ENCODE measurements at places on chromosomes 13 and 19.
A peak's percentile ranks its signal among the peaks of the same experiment; 100 is the strongest.

GRCh38 chr19:33235269-33235995 lies 9.8 kb upstream of the SLC7A10 start:
- peak; percentile 87 for DNase-seq

DNA sequence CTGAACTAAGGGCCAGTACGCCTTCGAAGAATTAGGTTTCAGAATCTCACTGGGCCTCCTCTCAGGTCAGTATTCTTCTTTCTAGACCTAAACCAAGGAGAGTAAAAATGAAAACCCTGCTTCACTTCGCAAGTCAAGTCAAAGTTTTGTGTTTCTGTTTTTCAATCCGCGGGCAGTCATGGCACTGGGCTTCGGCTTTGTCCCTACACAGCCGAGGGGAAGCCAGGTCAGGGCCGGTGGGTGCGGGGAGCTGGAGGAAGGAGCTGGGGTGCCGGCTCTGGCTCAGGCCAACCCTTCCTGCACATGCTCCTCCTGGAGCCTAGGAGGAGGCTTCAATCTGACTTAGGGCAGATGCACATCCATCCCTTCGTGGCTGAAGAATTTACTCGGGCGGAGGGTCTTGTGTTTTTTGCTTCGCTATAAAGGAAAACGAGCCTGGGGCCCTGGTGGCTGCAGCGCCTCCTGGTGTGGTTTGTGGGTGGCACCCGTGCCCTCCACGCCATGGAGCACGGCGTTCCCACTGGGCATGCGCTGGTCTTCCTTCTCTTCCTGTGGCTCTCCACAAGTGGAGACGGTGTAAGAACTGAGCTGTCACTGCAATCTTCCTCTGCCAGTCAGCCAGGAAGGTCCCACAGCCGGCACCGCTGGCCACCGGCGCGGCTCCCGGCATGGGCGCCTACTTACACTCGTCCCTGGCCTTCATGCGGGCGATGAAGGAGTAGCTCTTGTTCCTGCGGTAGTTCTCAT lies 22.5 kb downstream of the C19orf44 start:
- no peak for DNase-seq

- peak; percentile 25 for DNase-seq
These were observed 17.0 kb upstream of the KCNN1 start for GRCh38 chr19:17949956-17950309.

DNA sequence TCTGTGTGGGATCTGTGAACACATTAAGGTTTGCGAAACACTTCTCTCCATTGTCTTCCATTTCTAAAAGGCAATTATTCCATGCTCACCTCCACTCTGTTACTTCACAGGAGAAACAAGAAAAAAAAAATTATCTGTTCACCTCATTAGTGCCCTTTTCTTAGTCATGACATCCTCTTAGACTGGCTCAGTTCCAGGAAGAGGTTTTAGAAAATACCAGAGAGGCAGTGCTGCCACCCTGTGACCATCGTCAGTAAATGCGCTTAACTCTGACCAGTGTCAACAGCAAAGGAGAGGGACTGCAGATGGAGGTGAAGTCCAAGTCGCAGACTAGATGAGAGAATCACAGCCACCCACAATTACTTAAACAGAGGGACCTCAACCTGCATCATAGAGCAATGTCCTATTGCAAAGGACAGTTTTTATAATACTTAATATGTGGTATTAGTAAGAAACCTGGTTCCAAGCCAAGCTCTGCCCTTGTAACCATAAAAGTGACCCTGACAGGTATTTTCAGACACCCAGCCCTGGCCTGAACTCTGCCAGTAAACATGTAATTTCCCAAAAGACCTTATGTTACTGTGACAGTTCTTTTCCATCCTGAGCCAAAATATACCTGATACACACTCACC lies 19.4 kb downstream of the CEACAM21 start:
- peak; percentile 75 for DNase-seq

DNA sequence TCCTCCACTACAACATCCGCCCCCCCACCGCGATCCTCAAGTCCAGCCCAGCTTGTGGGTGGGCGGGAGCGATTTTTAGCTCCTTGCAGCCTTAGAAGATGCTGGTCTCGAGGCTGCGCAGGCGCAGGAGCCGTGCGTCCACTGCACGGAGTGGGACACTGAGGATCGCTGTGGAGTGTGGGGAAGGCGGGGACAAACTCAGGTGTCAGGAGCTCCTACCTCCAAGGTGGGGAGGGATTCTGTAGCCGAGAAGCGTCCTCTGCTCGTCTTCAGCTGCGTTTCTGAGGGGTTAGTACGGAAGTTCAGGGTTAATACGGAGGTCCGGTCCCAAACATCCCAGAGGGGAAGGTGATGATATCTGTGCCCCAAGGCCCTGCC lies at the start of gene RTBDN:
RTBDN (minus strand) TSS at position 14 of the 378 bp plus-strand sequence. CDS start 4,600 bp downstream, outside the sequence.
- peak; percentile 63 for DNase-seq
